ENCODE measurements at places on chromosomes 7 and 10. TPM values are rescaled to one million over a fixed set of nuclear protein-coding genes. Genes with fewer than 3 reads are reported as not detected.

Gene IFIT1B
- 0.21 TPM for polyA plus RNA-seq

Gene NUTM2E
- polyA plus RNA-seq, result 0.64 TPM

GRCh38 chr7:138608275-138608674 is 92.9 kb downstream of the SVOPL start:
- no peak for DNase-seq

DNA sequence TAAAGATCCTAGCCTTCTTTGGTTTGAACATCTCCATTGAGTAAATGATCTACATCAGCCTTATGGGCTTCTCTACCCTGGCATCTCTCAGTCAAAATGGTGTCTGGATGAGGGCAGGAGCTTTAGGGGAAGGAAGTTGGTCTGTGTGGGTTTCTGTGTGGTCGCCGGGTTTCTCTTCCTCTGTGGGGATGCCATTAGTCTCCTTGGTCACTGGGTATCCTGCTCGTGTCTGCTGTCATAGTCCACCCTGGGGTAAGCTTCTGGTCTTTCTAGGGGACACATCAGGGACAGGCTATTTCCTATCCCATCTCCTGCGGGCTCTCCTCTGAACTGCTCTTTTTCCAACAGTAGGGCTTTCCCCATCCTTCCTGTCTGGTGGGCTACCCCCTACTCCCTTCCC is 150.3 kb upstream of the NPY start:
- no peak for DNase-seq
